ENCODE measurements at places on chromosomes 7 and 10. TPM values are rescaled to one million over a fixed set of nuclear protein-coding genes. Genes with fewer than 3 reads are reported as not detected.

GRCh38 chr7:101941481-101942383 lies 124.3 kb downstream of the CUX1 start:
- peaks cover 2% of the 10 kb centered on the region for H3K27me3 ChIP-seq
- peak overlapping the region; percentile 1 for H3K27ac ChIP-seq
- no peak for DNase-seq
- peaks cover 6% of the 10 kb centered on the region for H3K4me1 ChIP-seq
- no peaks in the 10 kb centered on the region for H3K36me3 ChIP-seq

- no peak overlapping the region for H3K27ac ChIP-seq
- no peaks in the 10 kb centered on the region for H3K27me3 ChIP-seq
- peaks cover 4% of the 10 kb centered on the region for H3K4me1 ChIP-seq
Measured at GRCh38 chr10:70374775-70375614, 7.4 kb downstream of the LRRC20 start.

The MGAM2 gene
- 0.15 TPM for total RNA-seq

The SFRP4 gene
- total RNA-seq, result not detected

All from endothelial cell (in vitro differentiated cells).